Glutamatergic neuron (in vitro differentiated cells): ENCODE measurements at places on chromosomes 11 and 22.

DNA sequence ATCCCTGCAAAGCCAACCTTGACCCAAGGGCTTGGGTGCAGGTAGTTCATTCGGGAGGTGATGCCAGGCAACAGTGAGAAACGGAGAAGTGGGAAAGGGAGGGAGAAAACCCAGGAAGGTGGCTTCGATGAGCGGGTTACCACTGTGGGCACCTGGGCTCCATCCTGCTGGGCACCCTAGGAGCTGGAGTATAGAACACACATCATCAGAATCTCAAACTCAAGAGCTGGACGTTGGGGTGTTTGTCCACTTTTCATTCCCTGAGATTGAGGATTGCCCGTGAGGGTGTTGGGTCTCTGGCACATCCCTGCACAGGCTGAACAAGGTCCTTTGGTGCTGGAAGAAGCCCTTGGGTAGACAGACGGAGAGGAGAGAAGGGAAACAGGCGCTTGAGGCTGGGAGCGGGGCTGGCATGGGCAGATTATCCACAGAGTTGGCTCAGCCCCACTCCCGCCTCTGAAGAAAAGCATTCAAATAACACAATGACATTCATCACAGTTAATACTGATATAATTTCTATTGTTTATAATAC is 70.4 kb downstream of the LRRC32 start:
- no peak for DNase-seq

DNA sequence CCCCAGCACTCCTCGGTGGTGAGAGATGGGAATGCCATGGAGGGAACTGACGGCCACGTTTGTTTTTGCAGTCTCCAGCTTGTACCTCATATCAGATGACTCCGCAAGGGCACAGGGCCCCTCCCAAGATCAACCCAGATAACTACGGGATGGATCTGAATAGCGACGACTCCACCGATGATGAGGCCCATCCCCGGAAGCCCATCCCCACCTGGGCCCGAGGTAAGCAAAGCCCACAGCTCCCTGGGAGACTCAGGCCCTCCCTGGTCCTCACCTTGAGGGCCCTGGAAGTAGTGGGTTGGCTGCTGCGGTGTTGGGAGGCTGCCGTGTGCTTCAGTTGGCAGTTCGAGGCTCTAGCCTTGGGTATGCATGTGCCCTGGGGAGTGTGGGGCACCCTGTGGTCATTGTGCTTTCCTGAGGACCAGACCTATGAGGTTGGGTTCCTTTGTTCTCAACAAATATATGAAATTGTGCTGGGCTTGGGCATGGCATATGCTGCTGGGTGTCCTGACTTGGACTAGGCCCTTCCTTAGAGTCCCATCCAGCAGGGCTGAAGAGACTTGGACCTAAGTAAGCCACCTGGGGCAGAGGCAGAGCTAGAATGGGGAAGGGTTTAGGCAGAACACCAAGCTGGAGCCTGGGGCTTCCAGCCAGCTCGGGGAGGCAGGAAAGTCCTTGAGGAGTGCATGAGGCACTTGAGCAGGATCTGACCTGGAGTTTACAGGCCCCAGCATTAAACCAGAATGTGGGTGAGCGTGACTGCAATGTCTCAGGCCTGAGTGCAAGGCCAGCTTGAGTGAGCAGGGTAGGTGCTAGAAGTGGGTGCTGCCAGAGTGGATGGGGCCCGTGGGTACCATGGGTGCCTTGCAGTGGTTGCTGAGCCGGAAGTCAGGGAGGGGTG is 26.4 kb downstream of the INCENP start:
- no peak for DNase-seq

- peak; percentile 94 for DNase-seq
These were observed at the start of gene RCE1 for GRCh38 chr11:66842896-66843775. TSS of gene RCE1 (plus strand) at chr11:66843441. CDS start at chr11:66843456, 15 bp downstream.

DNA sequence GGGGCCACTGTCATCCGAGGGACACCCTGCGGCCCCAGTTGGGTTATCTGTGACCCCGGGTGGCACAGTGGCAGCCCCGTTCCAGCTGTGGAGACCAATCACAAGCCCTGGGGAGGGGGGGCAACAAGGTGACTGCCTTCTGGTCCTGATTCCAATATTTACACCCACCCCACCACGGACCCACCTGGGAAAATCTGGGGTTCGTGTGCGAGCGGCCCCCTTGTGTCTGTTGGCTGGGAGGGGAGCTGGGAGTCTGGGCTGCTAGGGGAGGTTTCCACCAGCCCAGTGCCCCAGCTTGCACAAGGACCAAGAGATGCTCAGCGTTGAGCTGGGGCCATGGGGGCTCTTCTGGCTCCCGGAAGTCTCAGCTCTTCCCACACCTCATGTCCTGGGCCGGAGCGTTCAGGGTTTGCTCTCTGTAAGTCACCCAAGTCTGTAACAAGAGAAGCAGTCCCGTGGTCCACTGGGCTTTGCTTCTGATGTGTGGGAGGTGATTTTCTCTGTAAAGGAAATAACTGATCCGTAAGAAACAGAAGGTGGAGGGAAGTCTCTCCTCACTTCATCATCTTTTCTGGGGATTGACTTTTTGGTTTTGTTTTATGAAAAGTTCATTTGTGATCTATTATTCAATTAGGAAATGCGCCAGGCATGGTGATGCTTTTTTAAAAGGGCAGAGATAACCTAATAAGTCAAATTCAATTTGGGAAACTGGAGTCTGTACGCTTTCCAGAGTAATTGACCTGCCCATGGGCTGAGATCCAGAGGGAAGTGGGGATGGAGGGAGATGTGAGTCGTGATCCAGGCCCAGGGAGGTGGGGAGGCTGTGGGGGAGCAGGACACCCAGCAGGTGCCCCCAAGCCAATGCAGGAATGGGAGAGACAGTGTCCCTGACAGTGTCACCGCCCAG is 22.4 kb upstream of the GAL start:
- peak; percentile 10 for DNase-seq

DNA sequence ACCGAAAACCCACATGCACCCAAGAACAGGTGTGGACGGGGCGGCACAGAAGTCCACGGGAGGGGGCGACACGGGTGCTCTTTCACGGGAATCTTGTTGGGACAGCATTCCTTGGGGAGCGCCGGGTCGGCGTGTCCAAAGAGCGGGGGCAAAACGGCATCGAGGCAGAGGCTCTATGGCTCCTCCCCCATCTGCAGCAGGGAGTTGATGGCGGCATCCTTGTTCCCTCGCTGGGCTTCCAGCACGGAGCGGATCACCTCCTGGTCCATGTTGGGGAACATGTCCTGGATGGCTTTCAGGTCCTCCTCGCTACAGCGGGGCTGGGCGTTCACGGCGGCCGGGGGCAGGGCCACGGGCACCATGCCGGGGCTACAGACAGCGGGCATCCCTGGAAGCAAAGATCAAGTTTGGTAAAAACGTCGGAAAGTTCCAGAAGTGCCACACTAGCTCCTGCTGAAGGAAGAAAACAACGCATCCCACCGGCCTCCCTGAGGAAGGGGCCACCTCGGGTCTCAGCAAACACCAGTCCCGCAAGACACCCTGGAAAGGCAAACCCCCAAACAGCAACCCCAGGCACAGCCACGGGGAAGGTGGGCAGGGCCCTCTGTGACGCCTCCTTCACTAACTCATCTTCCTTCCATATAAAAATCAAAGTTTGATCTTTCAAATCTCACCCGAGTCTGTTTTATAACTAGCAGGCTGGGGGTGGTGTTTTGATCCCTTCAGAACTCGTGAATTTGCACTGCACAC is 32.4 kb downstream of the TOLLIP start:
- DNase-seq: no peak
